Cardiac fibroblast (primary cell): ENCODE measurements at places on chromosomes 3 and 15.

GRCh38 chr3:175297216-175297615, 438.1 kb downstream of the NAALADL2 start:
- DNase-seq = no peak

- no peak for DNase-seq
These were observed 5.8 kb downstream of the NLGN1 start for GRCh38 chr3:173403376-173403775.

- DNase-seq = peak; percentile 82
These were observed 109.8 kb downstream of the IL12A start for GRCh38 chr3:160098261-160098908.

DNA sequence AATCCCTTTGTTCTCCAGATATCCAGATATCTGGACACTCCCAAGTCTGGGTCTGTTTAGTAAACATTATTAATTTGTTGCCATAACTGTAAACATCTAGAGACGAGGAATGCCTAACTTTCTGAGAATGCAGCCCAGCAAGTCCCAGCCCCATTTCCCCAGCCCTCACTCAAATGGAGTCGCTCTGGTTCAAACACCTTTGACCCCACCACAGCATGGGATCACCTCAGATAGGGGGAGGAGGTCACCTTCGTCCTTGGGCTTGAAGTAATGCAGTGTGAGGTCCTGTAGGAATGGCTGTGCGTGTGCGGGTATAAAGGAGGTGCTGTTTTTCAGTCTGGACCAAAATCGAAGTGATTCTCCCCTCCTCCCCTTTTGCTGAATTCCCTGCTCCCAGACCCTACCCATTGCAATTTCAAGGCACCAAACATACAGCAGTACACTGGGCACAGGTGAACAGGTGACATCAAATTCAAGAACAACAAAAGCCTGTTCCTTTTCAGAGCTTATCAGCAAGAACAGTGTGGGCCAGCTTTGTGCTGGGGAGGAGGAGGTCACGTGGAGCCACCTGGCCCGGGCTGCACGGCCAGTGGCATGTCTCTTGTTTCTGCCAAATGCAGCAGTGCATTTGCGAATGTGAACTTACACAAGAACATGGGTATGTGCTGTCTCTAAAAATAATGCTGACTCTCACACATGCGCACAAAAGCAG, 57.5 kb upstream of the TRPM1 start:
- no peak for DNase-seq

DNA sequence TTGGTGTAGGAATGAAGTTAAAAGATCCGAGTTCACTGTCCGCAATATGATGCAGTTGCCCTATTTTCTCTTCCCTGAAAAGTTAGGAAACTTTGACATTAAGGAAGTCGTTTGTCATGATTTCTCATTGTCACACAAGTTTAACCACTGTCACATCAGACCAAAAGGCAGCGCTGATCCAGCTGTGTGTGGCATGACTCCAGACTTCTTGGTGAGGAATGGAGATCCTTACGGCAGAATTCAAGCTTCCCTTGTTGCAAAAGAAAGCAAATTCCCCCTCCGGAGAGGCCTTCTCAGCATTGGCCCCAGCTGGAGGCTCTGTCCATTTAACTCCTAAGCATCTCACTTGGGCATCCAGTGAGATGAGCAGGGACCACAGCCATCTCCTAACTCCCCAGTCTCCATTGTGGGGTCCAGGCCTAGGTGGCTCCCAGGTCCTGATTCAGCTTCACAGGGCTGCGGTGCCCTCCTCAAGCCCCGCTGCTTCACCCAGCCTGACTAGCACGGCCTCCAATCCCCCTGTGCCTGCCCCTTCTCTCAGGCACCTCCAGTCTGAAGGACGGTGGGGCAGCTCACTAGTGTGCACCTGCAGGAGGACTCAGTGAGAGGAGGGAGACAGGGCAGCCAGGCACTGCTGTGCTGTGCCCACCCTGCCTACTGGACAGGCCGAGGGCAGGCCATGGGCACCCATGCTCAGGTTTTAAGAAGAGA, 159.5 kb downstream of the CHSY1 start:
- DNase-seq = peak; percentile 60

DNA sequence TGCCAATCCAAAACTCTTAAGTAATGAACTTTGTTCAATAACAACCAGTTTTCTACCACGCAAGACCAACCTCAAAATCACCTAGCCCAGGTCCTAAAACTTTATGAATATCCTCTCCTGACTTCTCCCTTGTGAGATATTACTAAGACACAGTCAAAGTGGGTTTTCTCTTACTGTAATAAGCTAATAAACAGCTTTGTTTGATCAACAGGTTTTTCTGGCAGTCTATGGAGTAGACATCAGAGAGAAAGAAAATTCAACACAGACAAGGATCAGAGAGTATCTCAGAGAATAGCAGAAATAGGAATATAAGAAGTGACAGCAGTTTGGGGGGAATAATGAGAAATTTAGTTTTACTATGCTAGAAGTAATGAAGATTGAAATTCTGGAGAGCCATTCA, 79.6 kb downstream of the NR2E3 start:
- no peak for DNase-seq

- DNase-seq = no peak
These were observed 169.6 kb upstream of the LRTM1 start for GRCh38 chr3:55097441-55097840.

GRCh38 chr3:187741403-187742350, 3.6 kb downstream of the BCL6 start:
- DNase-seq = peak; percentile 91

- no peak for DNase-seq
These were observed 183.2 kb upstream of the IL12A start for GRCh38 chr3:159805411-159805772.

- DNase-seq = no peak
These were observed 268.5 kb downstream of the WNT5A start for GRCh38 chr3:55218577-55218976.

DNA sequence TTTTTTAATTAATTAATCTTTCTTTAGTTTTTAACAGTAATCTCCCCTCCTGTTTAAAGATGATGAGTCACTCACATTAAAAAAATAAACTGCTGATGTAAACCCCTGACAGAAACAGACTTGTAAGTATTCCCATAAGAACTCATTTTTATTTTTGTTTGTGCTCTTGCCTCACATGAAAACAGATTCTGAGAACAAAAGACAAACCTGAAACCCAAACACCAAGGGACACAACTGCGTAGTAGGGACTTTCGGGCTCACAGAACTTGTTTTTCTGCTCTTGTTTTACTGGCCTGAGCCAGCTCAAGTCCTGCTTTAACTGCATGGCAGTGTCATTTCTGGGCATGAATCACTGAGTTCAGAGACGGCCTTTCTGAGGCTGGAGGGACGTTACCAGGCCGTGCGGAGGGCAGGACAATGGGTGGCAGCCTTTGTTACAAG, 600.8 kb downstream of the FOXP1 start:
- peak; percentile 76 for DNase-seq
